Right renal pelvis (tissue), 4 donors: ENCODE measurements at places on chromosomes 13 and 19.

DNA sequence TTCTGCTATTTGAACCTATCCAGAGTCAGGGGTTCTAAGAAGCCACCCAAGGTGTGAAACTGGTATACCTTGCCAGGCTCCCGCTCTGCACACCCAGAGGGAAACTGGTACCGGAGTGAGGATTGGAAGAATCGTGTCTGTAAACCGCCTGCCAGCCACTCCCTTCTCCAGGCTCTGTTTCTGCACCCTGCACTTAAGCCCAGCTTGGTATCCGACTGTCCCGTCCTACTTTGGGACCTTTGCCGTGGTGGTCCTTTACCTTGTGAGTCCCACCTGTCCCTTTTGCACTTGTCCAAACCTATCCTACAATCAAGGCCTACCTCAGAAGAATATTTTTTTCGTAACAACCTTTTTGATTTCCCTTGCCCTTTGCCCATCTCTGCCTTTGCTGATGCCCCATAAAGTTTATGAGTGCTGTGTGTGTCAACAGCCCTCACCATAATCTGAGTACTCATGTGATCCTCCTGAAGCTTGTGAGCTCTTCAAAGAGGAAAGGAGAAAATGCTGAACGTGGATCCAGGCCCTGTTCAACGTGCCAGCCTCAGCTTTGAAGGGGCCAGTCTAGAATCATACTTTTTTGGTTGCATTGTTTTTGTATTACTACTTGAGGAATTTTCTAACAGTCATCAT is 44.7 kb downstream of the GARRE1 start:
- DNase-seq, result no peak

DNA sequence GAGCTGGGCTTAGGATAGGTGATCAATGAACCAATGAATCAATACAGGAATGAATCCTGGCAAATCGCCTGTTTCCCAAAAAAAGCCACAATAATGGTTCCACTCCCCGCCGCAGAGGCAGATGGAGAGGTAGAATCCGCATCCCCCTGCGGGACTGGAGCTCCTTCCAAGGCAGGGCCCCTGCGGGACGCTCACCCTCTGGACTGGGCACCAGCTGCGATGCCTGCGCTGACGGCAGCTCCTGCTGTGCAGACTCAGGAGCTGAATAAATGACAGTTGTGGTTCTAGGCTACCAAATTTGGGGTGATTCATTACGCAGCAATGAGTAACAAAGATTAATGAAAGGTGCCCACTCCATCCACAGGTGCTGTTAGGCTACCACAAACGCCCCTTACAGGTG is 8.8 kb upstream of the CDC34 start:
- no peak for DNase-seq

GRCh38 chr13:66974889-66975288 is 255.2 kb downstream of the PCDH9 start:
- DNase-seq, result no peak

- DNase-seq, result no peak
Observed at GRCh38 chr13:65378943-65379519, 1851.1 kb downstream of the PCDH9 start.

DNA sequence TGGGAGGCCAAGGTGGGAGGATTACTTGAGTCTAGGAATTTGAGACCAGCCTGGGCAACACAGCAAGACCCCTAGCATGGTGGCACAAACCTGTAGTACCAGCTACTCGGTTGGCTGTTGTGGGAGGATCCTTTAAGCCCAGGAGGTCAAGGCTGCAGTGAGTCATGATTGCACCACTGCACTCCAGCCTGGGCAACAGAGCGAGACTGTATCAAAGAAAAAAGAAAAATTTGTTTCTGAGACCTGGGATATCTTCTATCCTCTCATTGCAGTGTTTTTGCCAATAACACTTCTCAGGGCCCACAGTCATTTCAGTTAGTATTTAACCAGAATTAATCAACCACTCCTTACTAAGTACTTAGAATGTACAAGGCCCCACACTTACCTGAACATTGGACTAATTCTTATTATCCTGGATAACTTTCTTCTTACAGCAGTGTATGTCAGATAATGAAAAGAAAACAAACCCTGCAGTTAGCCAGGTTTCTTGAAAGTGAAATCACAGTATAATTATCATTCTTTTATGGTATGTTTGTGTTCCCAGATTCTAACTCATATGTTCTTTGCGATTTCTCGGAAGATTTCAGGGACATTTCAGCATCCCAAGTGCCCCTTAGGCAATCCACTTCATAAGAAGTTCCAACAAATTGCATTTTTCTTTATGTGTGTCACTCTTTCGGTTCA is 75.6 kb upstream of the KLF5 start:
- DNase-seq, result no peak

GRCh38 chr19:15680478-15681322 is 7.8 kb downstream of the CYP4F12 start:
- no peak for DNase-seq

- no peak for DNase-seq
Observed at GRCh38 chr19:20273951-20274570, 107.0 kb downstream of the ZNF486 start.
